ENCODE measurements at places on chromosomes 2 and 18.

- no peak for DNase-seq
These were observed 93.5 kb downstream of the DYSF start for GRCh38 chr2:71546777-71547281.

- no peak for DNase-seq
These were observed 145.4 kb upstream of the TWIST2 start for GRCh38 chr2:238702276-238703052.

DNA sequence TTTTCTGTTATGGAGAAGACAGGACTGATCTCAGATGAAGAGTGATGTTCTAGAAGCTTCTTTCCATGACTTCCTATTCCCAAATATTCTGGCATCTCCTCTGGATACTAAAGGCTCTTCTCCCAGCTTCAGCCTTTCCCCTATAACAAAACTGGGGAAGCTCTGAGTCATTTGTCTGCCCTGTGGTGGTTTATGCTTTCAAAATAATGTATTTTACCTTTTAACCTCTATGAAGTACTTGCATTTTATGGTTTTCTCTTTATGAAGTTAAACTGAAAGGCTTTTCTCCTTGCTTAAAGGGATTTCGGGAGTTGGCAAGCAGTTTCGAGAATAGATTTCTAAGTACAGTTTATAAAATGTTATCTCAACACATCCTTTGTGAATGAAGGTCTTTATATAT, 104.4 kb downstream of the TANC1 start:
- no peak for DNase-seq

GRCh38 chr18:57890266-57890665, 87.2 kb upstream of the ATP8B1 start:
- DNase-seq: no peak
